GM13977 (cell line): ENCODE measurements at places on chromosomes 7 and 10.

DNA sequence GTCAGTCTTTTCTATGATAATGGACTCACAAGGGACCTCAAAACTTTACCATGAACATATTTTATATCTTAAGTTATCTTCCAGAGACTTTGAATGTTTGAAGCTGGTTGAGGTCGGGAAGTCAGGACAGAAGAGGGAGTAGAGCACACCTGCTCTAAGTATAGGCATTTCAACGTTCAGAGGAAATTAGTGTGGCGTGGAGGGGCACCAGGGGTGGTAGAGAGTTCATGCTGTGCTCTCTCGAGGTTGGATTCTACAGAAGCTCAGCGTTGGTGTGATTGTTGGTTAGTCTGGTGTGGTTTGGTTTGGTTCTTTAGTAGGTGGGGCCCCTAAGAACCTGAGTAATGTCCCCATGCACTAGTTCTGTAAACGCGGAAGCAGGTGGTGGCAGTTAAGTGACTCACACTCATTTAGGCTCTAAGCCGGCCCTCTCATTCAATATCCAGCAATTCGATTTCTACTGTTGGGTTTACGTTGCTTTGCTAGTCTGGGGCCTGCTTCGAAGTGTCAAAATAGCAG, 19.8 kb downstream of the CNTNAP2 start:
- no peak for DNase-seq

GRCh38 chr7:143002898-143003297, 24.0 kb downstream of the OR9A2 start:
- DNase-seq, result no peak

DNA sequence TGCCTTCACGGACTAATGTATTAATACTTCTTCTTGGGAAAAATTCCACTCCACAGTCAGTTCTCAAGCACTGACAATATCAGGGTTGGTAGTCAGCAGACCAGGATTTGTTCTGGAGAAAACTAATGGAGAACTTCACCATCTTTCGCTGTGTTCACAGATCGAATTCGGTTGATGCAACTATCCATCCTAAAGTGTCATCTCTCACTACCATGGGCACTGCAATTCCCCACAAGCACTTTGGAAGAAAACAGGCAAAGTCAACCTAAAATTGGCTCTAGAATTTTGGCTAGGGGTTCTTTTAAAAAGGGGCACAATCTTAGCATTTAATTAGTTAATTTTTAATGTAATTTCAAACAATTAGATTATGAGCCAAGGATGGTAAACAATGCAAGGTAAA, 164.4 kb downstream of the HGF start:
- no peak for DNase-seq

- no peak for DNase-seq
Measured at GRCh38 chr10:3261921-3262320, 89.3 kb upstream of the PITRM1 start.

DNA sequence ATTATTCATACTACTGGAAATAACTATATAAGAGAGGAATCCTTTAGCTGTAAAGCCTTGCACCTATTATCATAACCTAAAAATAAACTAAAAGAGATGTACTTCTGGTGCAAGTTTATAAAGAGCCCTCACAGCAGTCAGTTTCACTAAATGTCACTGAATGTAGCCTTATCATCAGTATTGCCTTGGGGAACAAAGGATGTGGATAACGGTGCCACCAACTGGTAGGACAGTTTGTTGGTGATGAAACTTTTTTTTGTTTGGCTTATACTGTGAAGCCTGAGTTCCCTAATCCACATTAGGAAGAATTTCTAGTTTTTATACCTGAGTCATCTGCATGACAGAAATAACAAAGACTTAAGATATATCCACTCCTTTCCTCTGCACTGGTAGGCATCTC, 117.9 kb upstream of the COL1A2 start:
- no peak for DNase-seq

DNA sequence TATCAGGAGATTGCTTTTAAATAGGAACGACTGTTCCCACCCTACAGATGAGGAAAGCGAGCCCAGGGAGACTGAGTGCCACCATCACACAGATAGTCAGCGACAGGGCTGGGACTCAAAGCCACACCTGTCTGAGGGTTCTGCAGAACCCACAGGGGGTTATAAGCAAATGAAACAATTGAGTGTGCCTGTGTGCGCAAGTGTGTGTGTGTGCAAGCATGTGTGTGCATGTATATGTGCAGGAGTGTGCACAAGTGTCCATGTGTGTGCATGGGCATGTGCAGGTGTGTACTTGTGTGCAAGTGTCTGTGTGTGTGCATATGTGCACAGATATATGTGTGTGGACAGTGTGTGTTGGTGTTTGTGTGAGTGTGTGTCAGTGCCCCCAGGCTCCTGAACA, 280.2 kb downstream of the GRID1 start:
- no peak for DNase-seq

DNA sequence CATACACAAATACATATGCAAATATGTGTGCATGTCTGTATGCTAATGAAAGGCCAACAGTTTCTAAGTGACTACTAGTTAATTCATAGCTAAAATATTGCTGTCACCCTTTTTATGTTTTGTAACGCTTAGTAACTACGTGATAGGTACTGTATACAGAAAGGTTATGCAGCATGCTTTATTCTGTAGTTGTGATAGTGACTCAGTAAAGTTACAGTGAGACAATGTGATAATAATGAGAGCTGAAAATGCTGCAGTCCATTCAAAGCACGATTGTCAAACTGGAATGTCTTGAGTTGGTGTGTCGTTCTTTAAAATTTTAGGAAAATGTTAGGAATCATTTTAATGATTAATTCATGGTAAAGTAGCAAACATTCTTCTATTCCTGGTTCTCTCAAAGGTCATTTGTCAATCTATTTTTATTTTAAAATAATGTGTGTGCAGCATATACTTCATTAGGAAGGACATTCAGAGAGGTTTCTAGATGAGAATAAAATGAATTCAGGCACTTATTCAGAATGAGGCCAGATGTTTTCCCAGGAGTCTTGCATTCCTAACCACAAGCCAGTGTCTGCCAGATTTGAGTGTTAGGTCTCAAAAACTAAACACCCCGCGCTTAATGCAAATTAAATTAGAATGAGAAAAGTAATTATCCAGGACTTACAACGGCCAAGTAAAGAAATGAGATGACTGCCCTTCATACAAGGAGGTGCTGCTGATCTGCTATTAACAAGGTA, 408.8 kb upstream of the FZD8 start:
- no peak for DNase-seq

DNA sequence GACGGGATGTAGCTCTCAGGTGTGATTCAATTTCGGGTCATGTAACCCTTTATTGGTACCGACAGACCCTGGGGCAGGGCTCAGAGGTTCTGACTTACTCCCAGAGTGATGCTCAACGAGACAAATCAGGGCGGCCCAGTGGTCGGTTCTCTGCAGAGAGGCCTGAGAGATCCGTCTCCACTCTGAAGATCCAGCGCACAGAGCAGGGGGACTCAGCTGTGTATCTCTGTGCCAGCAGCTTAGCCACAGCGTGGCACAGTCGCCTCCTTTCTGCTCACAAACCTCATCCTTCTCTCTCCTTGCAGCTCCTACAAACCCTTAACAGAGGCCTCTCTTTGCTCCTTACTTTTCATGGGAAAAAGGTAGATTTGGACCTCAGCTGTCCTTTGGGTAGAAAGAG, 197.5 kb upstream of the PRSS58 start:
- no peak for DNase-seq

GRCh38 chr7:132488634-132489302, 87.5 kb downstream of the PLXNA4 start:
- no peak for DNase-seq

DNA sequence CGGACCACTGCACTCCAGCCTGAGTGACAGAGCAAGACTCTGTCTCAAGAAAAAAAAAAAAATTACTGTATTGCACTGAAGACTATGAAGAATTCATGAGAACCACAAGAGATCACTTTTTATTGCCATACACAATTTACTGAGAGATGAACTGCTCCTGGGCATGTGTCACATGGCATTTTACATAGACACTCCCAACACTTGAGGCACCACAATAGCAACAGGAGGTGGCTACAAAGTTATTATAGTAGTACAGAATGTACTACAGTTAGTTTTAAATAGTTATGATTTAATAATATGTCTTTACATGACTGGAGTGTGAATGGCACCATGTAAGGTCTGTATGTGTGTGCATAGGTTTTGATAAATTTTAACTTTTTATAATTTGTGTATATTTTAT, 70.6 kb downstream of the KMT2E start:
- DNase-seq, result no peak

- no peak for DNase-seq
Measured at GRCh38 chr7:148367731-148368475, 222.7 kb upstream of the C7orf33 start.

DNA sequence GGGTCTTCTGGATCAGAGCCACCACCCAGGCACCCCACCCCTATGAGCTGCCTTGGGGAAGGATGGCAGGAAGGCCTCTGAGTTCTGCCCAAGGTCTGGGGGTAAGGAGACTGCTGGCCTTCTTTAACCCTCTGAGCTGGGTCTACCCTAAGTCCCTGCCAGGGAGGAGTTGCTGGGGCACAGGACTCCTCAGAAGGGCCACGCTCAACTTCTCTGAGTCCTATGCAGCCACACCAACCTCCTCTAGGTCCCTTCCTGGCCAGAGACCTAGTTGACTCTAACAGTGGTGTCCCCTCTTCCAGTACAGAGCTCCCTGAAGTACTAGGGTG, 2.6 kb upstream of the NEURL1 start:
- no peak for DNase-seq

- DNase-seq, result no peak
Measured at GRCh38 chr7:23356726-23357125, 57.6 kb downstream of the MALSU1 start.

DNA sequence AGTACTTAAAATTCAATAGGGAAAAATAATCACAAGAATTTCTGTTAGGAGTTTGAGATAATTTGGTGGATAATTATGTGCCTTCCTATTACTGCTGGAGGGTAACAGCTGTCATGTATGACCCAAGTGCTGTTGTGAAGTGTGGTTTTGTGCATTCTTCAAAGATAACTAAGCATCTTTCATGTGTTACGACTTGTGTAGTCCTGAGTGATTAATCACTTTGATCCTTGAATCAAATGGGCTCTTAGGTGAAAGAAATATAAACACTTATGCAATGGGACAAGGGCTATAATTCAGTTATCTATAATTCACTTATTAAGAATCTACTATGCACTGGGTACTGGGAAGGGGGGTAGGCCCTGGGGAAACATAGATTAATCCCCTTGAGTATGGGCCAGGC, 89.0 kb downstream of the CH25H start:
- DNase-seq, result no peak

GRCh38 chr7:129862682-129863081, 90.1 kb downstream of the UBE2H start:
- DNase-seq, result no peak

GRCh38 chr7:70416986-70417655, 714.8 kb upstream of the GALNT17 start:
- DNase-seq, result no peak

GRCh38 chr7:116672596-116673456, 830 bp downstream of the MET start:
- no peak for DNase-seq

DNA sequence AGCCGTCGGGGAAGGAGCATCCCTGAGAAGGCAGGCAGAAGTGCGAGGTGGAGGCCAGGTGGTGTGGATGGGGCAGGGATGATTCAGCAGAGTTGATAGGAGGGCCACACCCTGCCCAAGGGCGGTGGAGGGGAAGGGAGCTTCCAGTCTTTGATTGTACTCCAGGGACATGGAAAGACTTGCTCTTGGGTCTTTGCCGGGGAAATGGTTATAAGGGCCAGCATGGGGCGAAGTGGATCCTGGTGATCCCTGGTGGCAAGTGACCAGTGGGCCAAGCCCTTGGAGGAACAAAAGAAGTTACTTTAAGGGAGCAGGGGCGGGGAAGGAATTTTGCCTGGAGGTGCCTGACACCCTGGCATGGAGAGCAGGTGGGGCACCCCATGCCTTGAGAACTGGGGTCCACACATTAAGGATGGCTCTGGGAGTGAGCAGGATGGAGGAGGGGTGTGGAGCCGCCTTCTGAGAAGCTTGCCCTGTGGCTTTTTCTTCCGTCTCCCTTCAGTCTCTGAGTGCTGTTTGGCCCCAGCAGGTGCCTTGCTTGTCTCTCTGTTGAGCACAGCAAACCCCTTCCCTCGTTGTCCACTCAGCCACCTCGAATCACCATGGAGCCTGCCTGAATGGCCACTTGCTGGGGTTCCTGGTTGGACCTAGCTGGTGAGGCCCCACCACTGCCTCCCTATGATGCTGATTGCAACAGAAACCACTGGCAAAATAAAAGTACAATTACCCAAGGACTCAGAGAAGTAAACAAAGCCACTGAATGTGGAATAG, 83.9 kb downstream of the RAMP3 start:
- no peak for DNase-seq

GRCh38 chr7:129188372-129188891, at the start of gene SMO:
SMO (plus strand) TSS chr7:129188633; CDS start chr7:129189152, 519 bp downstream.
- peak; percentile 79 for DNase-seq

DNA sequence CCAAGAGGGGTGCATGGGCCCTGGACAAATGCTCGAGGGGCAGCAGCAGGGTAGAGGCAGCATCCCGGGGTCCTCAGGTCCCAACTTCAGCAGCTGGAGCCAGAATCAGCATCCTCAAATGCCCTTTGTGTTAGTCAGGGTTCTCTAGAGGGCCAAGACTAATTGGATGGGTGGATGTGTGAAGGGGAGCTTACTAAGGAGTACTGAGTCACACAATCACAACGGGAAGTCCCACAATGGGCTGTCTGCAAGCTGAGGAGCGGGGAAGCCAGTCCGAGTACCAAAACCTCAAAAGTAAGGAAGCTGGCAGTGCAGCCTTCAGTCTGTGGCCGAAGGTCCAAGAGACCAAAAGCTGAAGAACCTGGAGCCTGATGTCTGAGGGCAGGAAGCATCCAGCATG, 162.9 kb upstream of the TCERG1L start:
- DNase-seq, result no peak

- no peak for DNase-seq
Measured at GRCh38 chr10:103882285-103883007, 27.1 kb upstream of the SH3PXD2A start.

GRCh38 chr10:127283017-127283416, 86.6 kb upstream of the INSYN2A start:
- DNase-seq, result no peak

DNA sequence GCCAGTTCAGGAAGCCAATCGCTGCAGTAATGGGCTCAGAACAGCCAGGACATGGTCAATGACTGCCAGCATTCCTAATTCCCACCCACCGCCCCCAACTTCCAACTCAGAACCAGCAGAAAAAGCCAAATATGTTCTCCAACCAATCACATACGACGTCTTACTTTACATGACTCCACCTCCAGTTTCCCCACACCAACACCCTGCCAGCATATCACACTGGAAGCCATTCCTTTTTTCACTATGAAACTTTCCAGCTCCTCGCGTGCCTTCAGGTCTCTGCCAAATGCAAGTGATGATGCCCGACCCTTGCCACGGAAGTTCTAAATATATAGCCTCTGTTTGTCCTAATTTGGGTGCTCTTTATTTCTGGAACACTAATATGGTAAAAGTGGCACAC, 12.5 kb downstream of the NPS start:
- no peak for DNase-seq

DNA sequence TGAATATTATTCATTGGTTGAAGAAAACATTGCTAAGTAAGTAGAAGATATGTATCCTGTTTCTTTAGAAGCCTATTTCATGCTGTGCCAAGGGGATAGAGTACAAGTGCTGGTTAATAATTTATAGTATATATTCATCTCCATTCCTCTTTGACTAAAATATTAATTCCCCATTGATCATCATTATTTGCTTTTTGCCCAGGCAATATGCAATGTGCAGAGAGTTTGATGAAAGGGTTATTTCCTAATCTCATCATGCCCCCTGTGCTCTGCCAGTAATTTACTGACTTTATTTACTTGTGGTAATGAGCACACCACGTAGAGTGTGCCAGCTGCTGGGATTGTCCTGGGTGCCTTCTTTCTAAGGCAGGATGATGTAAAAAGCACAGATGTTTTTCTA, 180.9 kb downstream of the REEP3 start:
- no peak for DNase-seq

- DNase-seq, result no peak
Measured at GRCh38 chr7:7972128-7972527, 3.5 kb downstream of the GLCCI1 start.
